Fibroblast of pulmonary artery (primary cell): ENCODE measurements at places on chromosomes 16 and 17.

- no peak for DNase-seq
Observed at GRCh38 chr16:23523876-23524385, 13.6 kb upstream of the GGA2 start.

- no peak for DNase-seq
Observed at GRCh38 chr17:36864827-36865430, 72.3 kb upstream of the LHX1 start.

DNA sequence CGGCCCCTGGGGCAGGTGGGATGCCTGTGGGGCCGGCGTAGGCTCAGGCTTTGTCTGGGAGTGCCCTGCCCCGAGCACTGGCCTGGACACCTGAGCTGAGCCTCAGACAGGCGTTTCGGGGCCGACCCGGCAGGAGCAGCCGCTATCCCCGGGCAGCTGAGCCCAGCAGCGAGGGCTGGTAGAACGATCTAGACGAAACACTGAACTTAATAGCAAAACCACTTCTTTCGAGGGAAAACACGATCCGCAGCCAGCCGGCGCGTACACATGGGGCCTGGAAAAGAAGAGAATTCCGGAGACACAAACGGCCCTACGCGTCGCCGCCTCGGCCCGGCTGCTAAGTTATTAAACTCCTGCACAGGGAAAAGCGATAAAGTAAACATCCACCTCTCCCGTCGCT is 22.0 kb upstream of the SSTR5 start:
- DNase-seq = no peak

DNA sequence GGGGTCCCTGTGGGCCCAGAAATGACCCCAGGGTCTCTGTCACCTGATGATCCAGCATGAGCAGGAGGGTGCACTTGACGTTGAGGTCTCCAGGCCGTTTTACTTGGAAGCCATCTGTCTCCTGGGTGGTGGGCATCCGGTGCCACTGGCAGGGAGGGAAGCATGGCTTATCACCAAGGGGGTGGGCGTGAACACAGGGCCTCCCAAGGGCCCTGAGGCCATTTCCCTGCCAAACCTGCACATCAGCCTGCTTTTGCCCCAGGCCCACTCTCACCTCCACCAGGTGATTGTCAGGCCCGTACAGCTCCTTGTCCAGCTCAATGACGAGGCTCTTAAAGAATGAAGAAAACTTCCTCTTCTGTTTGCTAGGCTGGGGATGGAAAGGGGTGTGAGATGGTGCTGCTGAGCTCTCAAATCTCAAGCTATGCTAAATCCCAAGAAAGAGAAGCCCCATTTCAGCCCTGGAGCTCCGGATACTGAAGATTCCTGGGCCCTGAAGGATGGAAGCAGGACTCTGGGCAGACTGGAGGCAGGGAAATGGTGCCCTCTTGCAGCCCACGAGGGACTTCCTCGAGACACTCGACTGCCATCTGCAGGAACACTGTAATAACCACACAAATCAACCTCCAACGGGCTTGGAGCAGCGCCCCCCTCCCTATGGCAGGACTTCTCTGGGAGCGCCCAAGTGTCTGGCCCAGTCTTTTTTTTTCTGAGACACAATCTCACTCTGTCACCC is 7.1 kb upstream of the FTSJ3 start:
- peak; percentile 76 for DNase-seq

DNA sequence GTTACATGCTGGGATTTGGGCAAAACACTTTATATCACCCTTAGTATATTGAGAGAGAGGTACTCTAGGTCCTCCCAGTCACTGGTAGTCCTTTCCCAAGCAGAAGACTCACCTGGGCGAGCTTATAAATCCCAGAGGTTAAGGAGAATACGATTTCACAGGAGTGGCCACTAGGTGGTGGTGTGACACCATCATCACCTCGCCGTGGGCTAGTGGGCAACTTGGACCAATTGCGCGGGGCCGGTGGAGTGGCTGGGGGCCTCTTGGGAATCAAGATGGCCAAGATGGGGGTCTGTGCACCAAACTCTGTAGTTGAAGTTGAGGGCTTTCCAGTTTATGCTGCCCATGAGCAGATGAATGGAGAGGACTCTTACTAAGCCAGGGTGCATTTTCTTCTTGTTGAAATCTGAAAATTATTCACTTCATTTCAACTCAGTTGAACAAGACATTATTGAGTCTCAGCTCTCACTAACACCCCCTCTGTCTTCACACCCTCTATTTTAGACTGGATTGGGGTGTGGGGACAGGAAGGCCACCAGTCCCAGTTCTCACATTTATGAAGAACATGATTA is 38.2 kb upstream of the PIRT start:
- peak; percentile 41 for DNase-seq

GRCh38 chr16:20749474-20749873 is 7.9 kb upstream of the THUMPD1 start:
- DNase-seq = no peak

- no peak for DNase-seq
Observed at GRCh38 chr17:44827863-44828262, 2.2 kb downstream of the GJC1 start.

DNA sequence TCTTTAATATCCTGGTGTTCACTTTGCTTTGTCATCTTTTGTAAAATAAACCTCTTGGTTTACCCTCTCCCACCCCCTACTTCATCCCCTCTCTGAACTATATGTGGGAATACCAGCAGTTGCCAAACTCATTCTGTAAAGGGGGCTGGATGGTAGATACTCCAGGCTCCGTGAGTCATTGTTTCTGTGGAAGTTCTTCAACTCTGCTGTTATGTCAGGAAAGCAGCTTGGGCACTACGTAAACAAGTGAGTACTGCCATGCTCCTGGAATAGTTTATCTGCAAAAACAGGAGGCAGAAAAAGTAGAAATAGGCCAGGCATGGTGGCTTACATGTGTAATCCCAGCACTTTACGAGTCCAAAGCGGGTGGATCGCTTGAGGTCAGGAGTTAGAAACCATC is 17.6 kb downstream of the MVP start:
- no peak for DNase-seq

DNA sequence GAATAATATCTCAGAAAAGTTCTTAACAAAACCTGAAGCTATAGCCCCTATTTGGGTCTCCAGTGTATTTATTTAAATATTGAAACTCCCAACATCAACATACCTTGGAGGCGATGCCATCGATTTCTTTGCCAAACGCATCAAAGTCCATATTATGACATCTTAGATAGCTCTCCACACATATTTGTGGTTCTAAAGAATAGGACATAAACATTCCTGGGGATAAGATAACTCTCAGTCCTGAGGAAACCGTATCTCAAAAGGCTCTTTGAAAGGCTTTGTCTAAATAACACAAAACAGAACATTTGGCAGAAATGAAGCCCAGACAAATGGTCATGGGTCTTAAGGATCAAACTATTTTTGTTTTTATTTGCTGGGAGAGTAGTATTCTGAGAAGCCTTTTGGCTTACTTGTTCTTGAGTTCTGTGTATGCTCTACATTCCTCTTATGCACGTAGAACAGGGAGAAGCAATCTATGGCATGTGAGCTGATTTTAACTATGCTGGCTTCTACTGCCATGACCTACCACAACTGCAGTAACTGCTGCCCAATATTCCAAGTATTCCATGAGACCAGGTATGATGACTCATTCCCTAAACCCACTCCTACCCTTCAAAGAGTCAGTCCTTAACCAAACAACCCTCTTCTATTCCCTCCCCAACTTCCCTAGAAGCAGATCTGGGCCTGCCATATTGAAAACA is 279.0 kb upstream of the ZFHX3 start:
- peak; percentile 1 for DNase-seq

- no peak for DNase-seq
Observed at GRCh38 chr17:8801135-8801840, 2.1 kb upstream of the MFSD6L start.
